ENCODE measurements at places on chromosomes 3 and 15.

DNA sequence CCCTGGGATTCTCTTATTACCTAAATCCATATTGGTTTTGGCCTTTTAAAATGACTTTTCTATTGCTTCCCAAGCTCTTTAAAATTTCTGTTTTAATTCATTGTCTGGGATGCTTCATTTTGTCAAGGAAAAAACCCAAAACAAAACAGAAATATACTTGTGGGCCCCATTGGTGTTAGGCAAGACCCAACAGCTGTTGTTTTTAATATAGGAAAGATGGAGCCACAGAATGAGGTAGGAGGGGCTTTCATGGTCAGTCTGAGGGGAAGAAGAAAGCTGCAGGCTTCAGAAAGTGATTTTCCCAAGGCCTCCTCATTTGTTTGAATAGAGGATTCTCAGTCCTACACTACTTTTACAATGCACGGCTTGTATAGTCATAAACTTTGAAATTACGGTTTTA is 180.5 kb downstream of the MCTP2 start:
- no peak for DNase-seq

DNA sequence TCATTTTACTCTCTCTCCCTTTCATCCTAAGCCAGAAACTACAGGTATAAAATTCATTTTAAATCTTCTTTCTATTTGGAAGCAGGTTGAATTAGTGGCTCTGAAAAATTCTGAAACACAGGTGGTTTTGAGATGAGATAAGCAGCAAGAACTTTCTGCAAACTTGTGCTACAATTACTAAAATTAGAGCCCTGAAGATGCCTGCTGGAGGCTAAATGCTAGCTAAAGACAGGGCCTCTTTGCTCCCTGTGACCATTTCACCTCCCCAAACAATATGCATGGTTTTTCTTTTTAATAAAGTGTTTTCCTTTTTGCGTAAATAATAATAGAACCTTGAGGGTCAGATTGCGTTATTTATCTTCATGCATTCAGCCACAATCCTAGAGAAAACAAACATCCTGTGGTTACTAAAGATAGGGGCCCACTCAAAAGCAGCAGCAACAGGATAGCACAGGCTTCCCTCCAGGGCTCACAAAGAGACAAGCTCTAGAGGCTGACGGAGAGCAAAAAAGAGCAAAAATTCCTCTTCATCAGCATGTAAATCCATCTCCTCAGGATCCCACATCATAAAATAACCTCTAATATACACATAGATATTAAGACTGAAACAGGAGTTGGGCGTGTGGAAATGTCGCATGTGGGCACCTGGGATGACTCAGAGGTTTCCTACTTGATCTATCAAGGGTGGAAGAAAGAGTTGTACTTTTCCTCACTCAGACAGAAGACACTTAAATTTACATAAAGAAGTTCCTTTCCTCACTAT is 26.5 kb upstream of the CP start:
- no peak for DNase-seq

DNA sequence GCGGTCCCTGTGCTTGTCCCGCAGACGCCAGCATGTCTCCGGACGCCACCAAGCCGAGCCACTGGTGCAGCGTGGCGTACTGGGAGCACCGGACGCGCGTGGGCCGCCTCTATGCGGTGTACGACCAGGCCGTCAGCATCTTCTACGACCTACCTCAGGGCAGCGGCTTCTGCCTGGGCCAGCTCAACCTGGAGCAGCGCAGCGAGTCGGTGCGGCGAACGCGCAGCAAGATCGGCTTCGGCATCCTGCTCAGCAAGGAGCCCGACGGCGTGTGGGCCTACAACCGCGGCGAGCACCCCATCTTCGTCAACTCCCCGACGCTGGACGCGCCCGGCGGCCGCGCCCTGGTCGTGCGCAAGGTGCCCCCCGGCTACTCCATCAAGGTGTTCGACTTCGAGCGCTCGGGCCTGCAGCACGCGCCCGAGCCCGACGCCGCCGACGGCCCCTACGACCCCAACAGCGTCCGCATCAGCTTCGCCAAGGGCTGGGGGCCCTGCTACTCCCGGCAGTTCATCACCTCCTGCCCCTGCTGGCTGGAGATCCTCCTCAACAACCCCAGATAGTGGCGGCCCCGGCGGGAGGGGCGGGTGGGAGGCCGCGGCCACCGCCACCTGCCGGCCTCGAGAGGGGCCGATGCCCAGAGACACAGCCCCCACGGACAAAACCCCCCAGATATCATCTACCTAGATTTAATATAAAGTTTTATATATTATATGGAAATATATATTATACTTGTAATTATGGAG is 79.1 kb downstream of the SMAD6 start:
- DNase-seq = peak; percentile 14

GRCh38 chr3:126342211-126342610 is 15.0 kb downstream of the KLF15 start:
- peak; percentile 25 for DNase-seq

DNA sequence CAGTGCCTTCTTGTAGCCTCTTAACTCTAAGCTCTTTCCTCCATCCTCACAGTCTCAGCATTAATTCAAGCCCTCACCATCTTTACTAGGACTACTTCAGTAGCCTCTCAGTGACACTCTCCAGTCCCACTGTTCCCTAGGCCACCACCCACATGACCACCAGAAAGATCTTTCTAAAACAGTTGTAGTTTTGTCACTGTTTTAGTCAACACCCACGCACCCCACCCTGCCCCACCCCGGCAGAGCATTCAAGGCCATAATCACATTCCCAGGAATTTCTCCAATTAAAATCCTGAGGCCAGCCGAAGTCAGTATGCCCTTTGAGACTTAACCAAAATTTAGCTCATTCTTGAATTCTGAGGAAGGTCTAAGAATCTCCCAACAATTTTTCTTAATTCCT is 31.2 kb upstream of the PSMD6 start:
- DNase-seq = no peak

- DNase-seq = no peak
Measured at GRCh38 chr3:55724821-55725220, 237.7 kb upstream of the WNT5A start.

DNA sequence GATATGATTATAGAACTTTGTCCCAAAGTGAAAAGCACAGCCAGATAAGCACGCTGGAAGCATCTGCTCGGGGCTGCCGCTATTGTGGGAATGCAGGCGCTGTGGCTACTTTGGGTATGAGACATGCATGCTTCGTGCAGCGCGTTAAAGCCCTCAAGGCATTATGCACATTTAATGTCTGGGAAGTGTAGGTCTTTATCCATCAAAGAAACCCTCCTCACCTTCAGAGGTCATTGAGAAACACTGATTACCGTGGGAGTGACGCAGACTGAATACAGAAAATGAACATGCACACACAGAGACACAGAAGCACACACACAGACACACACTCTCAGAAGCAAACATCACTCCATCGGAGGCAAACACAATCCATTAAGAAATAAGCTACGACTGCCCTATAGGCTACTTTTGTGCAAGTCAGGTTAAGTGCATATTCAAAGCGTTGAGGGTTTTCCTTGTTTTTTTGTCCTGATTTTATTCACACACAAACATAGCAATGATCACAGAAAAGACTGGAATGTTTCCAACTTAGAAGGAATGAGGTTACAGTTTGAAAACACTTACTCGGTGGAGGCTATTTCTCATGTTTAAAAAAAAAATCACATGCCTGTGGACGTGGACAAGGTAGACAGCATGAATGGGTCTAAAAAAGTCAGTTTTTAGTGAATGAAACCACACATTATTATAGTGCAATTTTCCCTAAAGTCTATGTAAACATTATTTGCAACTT is 68.5 kb downstream of the PLCH1 start:
- no peak for DNase-seq

DNA sequence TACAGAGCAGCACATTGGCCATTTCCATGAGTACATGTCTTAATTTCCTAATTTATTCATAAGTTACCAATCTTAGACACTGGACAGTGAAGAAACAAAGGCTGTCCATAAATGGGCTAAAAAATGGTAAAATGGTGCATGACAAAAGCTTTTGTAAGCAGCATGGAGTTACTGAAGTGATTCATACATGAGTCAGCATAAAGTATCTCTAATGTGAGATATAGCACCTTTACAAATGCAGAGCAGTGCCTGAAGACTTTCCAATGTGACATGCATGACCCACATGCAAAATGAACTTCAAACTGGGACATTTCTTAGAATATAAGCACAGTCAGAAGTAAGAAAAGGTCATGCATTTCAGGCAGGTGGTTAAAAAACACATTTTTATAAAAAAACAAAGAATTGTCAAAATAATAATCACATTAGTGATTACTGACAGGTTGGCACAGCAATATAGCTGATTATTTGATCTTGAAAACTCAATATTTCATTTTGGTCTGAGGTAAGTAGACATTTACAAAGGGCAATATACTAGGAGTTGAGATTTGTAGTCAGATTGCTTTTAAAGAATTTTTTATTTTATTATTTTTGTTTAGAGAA is 299.3 kb downstream of the PLCL2 start:
- DNase-seq = no peak

GRCh38 chr15:88401251-88401995 is 65.8 kb downstream of the MRPL46 start:
- DNase-seq = no peak

DNA sequence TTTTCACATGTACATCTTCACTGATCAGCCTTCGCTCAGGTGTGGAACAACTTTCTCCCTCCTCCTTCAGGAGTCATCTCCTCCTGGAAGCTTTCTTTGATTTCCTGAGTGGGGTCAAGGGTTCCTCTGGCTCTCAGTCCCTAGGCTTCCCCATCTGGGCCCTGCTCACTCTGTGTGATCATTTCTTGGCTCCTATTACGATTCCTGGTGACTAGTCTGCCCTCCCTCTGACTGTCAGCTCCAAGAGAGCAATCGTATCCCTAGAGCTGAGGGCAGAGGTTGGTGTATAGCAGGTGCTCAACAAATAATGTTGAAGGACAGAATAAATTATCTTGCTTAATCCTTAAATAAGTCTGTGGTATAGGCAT is 15.3 kb upstream of the PRKCD start:
- no peak for DNase-seq

DNA sequence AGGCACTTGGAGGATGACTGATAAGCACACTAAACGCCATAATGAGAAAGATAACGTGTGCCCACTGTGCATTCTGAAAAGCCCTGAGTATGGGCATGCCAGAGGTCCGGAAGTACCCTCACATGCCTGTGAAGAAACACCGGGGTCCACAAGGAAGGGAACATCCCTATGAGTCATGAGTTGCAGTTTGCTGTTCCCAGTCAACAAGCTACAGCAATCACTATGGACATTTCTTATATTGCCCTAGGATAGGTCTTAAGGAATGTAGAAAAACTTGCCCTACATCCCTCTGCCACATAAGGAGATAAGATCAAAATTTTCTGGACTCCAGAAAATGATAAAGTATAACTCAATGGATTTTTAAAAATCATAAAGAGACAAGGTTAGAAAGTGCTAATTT is 9.9 kb downstream of the MB21D2 start:
- no peak for DNase-seq

GRCh38 chr3:196988241-196989029 is 19.8 kb upstream of the PIGZ start:
- no peak for DNase-seq

DNA sequence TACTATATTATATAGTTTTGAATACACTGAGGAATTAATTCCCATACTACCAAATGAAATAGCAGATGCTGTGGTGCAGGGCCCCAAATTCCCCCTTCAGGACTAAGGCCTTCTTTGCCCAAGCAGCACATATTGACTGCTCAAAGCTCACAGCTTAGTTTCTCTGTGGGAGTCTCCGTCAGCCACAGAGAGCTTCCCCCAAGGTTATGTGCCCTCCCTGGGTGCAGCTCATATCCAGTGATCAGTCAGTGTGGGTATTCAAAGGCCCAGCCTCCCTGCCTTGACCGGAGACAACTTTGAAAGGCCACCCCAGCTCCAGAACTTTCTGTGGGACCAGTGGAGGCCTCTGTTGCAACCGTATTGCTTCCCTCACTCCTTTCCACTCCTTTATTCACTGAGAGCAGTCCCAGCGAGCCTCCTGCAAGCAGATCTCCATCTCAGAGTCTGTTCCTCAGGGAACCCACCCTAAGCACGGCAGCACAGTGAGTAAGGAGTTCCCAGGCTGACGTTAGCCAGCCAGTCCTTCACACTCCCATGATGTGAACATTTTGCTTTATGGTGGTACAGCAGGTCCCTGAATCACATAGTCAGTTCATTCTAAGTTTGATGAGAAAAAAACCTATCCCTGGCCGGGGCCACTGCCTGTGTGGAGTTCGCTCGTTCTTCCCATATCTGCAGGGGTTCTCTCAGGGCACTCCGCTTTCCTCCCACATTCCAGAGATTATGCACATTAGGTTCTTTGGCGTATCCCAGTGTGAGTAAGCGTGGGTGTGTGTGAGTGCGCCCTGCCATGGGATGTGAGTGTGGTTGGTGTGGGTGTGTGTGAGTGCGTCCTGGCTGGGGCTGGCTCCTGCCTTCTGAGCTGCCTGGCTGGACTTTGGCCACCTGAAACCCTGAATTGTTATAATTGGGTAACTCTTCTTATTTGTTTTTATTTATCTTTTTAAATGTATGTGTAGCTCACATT is 64.4 kb upstream of the PPARG start:
- DNase-seq = no peak

DNA sequence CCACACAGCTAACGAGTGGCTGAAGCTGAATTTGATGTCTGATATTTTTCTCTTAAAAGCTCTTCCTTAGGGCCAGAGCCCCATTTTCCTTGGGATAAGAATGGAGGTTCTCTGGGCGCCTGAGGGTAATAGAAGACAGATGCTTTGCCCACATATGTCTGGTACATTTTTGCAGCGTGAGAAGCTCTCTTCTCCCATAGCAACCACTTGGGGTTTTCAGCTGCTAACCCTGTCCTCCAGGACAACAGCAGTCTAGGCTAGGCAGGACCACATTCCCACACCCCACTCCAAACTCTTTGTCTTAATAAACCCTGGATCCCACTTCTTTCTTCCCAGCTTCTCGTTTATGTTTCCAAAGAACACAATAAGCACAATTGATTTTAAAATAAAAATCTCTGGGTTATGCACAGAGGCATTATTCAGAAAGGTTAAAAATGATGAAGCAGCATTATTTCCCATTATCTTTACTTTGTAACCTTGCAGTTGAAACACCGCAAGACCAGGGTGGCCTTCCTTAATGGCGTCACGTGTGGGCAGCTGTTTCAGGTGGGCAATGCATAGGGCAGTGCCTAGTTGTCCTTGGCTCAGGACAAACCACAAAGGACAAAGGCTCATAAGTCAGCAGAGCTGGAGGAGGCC is 56.5 kb upstream of the NTRK3 start:
- DNase-seq = no peak

- no peak for DNase-seq
Measured at GRCh38 chr3:127394984-127395662, 107.3 kb upstream of the PRR20G start.

DNA sequence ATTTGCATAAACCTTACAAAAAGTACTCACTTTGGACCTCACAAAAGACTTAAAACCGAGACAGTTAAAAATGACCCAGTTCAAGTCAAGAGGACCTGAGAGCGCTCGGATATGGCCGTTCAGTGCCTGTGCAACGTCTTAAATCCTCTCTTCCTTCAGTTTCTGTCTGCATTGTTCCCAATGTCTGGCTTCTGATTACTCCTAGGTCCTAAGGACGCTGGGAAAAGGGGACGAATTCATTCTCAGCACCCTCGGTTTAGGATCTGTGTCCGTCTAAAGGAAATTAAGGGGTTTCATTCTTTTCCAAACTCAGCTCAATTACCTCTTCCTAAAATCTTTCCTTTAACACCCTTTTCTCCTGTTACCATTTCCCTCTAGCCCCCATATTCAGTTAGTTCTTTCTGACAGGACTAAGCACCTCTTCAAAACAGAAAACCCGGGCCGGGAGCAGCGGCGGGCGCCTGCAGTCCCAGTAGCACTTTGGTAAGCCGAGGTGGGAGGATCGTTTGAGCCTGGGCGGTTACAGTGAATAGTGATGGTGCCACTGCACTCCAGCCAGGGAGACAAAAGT is 970 bp downstream of the DPPA4 start:
- no peak for DNase-seq
